ENCODE measurements at places on chromosomes 1 and 21.

DNA sequence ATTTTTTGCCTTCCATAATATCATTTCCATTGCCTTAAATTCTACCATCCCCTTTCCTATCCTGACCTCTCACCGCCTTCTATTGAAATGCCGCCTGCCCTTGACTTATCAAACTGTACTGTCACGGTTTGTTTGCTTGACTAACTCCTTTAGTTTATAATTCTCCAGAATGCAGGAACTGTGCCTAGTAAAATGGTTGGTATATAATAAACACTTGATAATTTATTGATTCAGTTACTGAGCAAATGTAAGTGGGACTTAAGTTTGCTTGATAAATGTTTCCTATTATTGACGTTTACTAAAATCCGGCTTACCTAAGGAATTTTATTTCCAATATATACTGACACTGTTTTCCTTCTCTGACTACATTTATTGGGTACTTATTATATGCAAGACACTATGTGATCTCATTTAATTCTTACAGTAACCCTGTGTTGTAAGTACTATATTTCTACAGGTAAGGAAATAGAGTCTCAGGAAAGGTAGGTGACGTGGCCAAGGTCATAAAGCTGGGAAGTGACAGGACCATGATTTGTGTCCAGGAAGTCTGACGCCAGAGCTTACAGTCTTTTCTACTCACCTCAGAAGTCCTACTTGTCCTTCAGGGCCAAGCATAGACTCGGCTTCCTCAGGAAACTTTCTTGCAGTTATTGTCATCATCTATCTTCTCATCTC, 35.7 kb downstream of the DPT start:
- DNase-seq: no peak

DNA sequence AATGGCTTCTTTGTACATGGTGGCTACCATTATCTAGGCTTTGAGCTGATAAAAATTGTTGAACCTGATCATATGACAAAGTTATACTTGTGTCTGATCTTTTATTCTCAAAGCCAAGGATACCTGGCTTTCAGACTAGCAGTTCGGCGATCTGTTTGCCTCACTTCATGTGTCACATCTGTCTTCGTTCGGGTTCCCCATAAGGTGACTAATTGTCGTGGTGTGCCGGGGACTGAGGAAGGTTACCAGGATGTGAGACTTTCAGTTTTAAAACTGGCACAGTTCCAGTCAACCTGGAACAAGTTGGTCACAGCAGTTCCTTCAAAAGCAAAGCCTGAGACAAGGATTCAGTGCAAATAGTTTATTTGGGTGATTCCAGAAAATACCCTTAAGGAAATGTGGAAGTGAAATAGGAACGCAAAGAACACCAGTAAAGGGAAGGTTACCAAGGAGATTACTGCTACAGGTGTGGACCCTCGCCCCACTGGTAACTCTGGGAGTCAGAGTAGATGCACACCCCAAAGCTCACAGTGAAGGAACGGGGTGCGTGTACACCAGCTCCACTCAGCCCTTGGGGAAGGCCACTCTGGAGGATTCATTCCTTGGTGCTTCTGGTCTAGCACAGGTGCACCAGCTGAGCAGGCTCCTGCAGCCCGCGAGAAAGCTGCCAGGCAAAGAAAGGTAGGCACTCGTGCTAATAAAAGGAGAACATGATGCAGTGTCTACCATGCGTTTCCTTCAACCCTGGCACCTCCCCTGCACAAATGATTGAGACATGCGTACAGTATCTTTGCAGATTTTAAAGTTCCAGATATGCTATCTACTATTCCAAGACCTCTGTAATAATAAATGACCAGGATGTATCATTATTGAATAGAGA, 69.0 kb downstream of the VWA5B1 start:
- no peak for DNase-seq

- DNase-seq: no peak
These were observed 20.4 kb upstream of the PWP2 start for GRCh38 chr21:44086636-44087425.

DNA sequence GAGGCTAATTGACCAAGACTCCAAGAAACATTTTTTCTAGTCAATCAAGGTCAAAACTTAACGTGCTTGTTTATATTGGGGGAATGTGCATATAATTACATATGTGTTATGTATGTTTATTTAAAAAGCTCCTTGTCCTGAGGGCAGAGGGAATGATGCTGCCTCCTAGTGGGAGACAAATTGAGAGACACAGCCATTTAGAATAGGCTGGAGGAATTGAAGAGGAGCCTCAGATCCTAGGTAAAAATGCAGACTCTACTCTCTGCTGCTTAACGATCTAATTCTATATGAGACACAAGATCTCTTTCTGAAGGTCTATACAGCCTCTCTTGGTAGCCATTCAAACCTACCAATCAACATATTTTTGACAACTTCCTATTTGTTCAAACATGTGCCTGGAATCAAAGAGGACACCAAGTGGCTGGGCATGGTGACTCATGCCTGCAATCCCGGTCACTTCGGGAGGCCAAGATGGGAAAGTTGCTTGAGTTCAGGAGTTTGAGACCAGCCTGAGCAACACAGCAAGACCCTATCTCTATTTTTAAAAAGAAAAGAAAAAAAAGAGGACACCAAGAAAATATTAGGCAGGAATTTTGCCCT, 136.6 kb upstream of the ZNF648 start:
- no peak for DNase-seq

- DNase-seq: no peak
These were observed 17.4 kb upstream of the IFNAR2 start for GRCh38 chr21:33212159-33212851.

DNA sequence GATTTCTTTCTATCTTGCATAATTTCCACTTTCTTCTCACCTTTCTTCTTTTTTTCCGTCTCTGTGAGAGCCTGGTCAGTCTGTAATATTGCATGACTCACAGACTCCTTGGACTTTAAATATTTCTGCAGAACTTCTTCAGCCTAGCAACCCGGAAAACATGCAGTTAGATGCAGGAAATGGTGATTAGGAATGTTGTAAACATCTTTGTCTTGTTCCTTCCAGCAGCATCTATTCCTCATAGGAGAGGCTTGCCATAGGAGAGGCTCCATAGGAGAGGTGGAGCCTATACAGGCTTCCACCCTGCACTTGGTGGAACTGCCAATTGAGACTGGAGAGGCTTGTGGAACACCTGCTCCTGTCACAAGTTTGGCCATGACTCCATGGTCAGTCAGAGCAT, 10.0 kb downstream of the GBP5 start:
- DNase-seq: no peak

GRCh38 chr1:1960480-1961196, 41.6 kb upstream of the TMEM52 start:
- no peak for DNase-seq

GRCh38 chr1:52752484-52752826, 26.2 kb downstream of the ZYG11B start:
- DNase-seq: no peak

- no peak for DNase-seq
These were observed 148.0 kb upstream of the ZRANB2 start for GRCh38 chr1:71228742-71229365.

DNA sequence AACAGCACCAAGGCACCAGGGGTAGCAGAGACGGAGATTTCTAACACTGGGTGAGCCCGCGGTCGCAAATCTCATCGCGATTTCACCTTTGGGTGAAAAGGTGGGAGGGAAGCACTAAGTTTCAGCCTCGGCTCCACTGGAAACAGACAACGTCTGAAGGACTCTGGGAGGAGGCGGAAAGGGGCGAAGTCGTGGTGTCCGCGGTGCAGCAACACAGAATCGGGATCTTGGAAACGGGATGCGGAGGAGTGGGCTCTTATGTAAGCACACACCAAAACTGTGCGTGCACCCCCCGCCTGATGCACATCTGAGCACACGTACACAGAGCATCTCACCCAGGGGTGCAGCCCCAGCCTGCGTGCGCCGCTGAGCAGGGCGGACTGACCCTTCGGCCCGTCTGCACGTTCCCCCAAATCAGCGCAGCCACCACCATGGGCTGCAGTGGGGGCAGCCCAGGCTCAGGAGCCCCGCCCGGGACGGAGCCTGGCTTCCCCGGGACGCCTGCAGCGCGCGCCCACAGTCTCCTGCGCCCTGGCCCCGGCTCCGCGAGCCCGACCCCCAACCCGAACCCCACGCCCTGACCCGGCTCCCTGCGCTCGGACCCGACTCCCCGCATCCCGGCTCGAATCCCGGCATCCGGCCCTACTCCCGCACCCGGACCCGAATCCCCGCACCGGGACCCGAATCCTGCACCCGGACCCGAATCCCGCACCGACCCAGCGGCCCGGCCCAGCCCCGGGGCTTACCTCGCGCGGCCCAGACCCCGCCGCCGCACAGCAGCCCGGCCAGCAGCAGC, 670 bp downstream of the CLSTN1 start:
- DNase-seq: no peak

- no peak for DNase-seq
These were observed 44.4 kb upstream of the B3GALT5 start for GRCh38 chr21:39568361-39568760.

GRCh38 chr1:227489572-227489971, 73.8 kb upstream of the ZNF678 start:
- DNase-seq: no peak

- DNase-seq: no peak
These were observed 438.2 kb downstream of the SMYD3 start for GRCh38 chr1:246068619-246069509.

DNA sequence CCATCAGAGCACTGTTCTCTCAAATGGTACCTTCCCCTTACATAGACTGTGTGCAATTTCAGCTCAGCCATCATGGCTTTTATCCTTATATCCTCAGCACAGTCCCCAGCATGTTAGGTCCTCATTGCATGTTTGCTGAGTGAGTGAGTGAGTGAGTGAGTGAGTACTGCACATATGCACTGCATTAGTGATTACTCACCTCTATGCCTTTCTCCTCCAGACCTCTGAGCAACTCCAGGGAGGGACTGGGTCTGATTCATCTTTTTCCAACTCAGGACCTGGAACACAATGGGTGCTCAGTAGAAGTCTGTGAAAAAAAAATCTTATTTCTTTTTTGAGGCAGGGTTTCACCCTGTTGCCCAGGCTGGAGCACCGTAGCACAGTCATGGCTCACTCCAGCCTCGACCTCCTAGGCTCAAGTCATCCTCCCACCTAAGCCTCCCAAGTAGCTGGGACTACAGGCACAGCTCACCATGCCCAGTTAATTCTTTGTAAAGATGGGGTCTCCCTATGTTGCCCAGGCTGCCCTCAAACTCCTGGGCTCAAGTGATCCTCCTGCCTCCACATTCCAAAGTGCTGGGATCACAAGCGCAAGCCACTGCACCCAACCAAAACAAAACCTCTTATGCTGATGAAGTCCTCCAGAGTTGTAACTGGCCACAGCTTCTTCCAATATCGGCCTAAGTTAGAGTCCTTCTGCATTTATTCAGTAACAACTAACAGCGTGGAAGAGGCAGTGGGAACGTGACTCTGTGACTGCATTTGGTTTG, 23.7 kb downstream of the RNU5D-1 start:
- peak; percentile 66 for DNase-seq

- DNase-seq: no peak
These were observed 95.2 kb downstream of the COQ8A start for GRCh38 chr1:227035316-227035715.

DNA sequence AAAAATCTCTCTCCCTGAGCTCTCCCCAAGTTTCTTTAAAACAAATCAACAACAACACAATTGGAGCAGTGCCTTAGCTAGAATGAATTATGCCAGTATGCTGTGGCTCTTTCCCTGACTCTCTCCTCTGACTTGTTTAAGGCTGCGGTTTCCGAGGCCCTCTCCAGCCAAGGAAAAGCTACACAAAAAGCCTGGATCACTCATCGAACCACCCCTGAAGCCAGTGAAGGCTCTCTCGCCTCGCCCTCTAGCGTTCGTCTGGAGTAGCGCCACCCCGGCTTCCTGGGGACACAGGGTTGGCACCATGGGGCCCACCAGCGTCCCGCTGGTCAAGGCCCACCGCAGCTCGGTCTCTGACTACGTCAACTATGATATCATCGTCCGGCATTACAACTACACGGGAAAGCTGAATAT, 1.9 kb downstream of the S1PR1 start:
- DNase-seq: peak; percentile 86

GRCh38 chr21:44314128-44314527, 14.3 kb downstream of the PFKL start:
- no peak for DNase-seq

DNA sequence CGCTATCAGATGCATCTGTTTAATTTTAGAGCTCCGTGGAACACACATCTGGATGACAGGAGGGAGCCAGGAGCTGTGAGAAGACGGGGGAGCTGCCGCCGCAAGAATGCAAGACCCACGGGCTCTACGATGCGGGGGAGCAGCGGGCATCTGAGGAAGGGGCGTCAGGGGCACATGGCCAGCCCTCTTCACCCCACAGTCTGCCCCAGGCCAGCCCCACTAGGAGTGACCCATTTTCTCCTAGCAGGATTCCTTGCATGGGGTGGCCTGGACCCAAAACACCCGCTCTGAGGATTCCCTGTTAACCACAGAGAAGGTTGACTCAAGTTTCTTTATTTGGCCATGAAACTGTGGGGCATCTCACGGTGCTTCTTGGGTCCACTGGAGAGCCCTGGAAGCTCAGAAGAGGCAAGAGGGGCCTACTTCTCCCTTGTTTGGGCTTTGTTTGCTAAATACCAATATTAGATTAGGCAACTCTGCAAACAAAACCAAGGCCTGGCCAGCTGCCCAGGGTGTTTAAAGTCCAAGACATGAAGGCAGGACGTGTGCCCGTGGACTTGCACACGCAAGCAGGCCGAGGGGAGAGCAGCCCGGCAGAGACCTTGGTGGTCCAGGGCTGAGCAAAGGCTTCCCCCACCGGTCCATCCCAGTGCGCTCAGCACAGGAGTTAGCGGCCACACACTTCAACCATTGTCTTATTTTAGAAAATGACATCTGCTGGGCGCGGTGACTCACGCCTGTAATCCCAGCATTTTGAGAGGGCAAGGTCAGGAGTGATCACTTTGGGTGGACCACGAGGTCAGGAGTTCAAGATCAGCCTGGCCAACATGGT, 89.8 kb downstream of the DHRS3 start:
- DNase-seq: no peak

- no peak for DNase-seq
These were observed 17.9 kb downstream of the TNFRSF25 start for GRCh38 chr1:6447818-6448748.

GRCh38 chr1:230834292-230834691, 34.0 kb downstream of the C1orf198 start:
- no peak for DNase-seq

GRCh38 chr1:16352842-16353535, 709 bp upstream of the FBXO42 start:
- no peak for DNase-seq

Data from amniotic stem cell (primary cell).